ENCODE measurements at places on chromosomes 3 and 15.

GRCh38 chr15:48449734-48450133, 118.5 kb downstream of the DUT start:
- DNase-seq, result no peak

DNA sequence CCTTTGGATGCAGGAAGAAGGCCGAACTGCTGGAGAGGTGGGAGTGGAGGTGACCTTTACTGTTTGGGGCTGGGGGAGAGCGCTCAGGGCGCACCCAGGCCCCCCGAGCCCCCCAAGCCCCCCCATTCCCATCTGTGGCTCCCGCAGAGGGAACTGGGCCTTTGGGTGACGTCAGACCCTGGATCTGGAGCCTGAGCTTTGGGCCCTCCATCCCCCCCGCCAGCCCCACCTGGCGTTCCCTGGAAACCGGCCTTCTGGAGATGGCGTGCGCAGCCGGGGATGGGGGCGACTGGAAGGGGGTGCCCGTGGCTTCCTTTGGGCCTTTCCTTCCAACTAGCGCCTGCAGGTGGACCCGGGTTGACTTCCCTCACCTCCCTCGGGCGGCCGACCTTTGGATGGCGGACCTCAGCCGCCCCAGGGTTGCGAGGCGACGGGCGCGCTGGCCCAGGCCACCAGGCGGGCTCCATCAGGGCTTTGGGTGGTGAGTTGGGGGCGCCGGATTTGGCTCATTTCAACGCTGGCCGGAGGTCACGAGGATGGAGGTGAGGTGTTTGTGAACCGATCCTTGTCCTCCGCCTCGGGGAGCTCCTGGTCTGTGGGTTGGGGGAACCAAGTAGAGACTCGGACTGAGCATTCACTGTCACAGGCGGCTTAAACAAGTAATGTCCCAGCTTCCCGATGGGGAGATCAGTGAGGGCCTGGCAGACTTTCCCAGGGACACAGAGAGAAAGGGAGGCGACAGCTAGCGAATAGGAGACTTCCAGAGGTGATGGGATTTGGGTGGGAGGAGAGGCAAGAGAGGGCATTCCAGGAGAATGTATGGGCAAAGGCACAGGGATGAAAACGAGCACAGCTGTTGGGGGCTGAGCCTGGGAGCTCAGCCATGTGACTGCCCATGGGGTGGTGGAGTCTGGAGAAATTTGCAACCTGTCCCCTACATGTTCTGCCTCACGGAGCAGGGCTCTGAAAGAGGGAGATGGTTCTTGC, 709 bp downstream of the SCAMP5 start:
- peak; percentile 64 for DNase-seq

- DNase-seq, result no peak
These were observed 62.7 kb downstream of the CPNE4 start for GRCh38 chr3:131972091-131972490.

GRCh38 chr3:26145769-26146168, 355.9 kb downstream of the OXSM start:
- DNase-seq, result no peak

DNA sequence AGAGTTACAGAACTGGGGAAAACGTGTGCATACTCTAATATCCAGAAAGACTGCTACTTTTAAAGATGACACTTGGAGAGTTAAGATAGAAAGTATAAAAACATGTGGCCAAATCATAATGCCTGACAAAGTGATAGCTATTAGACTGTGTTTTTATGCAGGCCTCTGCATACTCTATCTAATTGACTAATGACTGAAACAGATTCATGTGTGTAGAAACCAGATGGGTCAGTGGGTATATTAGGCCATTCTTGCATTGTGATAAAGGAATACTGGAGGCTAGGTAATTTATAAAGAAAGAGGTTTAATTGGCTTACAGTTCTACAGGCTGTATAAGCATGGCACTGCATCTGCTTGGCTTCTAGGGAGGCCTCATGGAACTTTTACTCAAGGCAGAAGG, 71.5 kb downstream of the PPM1L start:
- no peak for DNase-seq

GRCh38 chr15:33700695-33701303, 267.5 kb upstream of the CHRM5 start:
- no peak for DNase-seq

DNA sequence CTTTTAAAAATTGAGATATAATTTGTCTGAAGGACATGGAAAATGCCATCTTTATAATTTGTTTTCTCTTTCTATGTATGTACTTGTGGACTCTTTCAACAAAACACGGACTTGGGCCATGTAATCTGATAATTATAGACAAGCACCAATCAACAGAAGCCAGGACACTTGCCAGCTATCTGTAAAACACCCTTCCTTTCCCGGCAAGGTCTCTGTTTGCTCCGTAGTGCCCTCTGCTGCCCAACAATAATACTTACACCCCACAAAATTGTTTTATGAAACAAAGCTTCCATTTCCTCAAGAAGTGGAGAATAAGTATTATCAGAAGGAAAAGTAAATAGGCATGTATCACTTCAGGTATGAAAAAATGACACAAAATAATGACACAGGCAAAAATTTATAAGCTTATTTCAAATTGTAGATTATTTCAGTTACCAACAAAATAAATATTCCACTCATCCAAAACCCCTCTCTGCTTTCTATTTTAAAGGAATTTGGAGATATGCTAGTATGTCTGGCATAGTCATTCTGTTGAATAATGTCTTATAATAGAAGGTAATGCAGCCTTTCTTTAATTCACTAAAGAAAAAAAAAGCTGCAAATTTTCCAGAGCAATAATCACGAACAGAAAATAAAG, 32.8 kb downstream of the MYH15 start:
- no peak for DNase-seq

DNA sequence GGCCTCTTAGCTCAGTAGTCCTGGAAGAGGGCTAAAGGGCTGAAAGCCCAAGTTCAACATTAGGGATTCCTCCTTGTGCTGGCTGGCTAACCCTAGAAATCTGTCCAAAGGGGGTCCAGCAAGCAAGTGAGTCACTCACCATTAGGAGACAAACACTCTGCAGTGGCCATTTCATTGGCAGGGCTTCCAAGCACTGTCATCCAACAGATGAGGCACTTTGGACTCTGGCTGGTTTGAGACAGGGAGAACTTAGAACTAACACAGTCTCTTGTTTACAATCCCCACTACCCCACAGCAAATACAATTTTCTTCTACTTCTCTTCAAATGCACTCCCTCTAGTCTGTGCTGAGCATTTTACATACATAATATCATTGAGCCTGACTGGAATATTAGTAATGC, 10.1 kb upstream of the WNT5A start:
- DNase-seq, result no peak

- no peak for DNase-seq
These were observed 184.6 kb downstream of the ATP10A start for GRCh38 chr15:25678500-25678855.

- DNase-seq, result no peak
These were observed 70.2 kb downstream of the APBA2 start for GRCh38 chr15:28955993-28956421.

DNA sequence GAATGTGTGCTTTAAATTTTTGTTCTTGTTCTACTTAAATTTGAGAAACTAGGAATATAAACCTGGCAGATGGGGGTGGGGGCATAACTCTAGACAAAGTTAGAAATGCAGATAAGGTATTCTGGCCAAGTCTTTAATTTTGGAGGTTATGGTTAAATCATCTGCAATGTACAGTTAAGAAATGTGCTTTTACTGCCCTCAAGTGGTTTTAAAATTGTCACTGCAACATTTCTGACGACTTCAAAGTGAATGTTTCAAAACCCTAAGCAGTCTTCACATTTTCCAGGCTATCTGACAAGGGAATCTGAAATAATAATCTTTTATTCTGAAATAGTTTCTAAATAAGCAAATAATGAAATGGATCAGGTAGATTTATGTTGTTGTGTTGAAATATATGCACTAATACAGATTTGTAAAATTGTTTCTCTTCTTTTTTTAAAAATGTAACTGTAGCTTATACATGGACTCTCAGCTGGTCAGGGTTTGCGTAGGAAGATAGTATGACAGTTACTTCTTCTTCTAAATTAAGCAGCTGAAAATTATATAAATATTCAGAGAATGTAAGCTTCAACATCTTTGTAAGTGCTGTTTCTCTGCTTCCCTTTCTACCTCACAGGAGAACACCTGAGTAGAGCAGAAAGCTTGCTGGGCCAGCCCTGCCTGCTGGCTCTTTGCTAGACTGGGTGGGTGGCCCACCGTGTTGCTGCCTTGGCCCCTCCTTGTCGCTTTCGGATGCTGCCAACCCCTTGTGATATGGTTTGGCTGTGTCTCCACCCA, 45.0 kb downstream of the SUCNR1 start:
- no peak for DNase-seq

Data from suprapubic skin (tissue), 4 donors.